ENCODE measurements at places on chromosomes 6 and 20. TPM values are rescaled to one million over a fixed set of nuclear protein-coding genes. Genes with fewer than 3 reads are reported as not detected.

DNA sequence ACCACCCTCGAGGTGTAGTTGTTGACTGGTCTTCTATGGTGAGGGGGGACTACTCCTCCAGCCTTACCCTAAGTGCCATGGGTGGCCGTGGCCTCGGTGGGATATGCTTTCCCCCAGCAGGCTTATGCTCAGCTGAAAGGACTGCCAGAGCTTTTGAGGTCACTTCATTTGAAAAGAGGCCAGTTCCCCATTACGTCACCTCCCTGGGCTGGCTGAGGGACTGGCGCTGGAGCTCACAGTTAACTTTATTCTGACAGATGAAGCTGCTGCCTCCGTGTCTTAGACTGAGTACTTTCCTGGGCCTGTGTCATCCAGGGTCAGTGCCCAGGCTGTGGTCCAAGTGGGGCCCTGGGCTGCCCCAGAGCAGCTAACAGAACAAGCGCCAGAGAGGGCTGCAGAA is 42.8 kb upstream of the PCMTD2 start:
- DNase-seq: peak; percentile 54

DNA sequence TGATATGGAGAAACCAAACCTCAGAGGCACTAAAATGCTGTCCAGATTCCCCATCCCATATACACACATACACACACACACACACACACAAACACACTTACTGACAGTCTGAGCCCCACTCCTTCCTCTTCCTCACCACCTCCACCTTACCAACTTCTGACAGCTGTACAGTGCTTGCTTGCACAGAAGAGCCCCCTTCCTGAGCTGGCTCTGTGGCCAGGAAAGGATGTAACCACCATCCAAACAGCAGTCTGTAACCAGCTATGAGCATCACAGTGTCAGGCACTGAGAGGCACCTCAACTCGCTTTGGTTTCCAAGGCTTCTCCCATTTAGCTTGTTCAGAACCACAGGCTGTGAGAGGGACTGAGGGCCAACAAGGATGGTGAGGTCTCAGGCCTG is 5.9 kb upstream of the C6orf136 start:
- no peak for DNase-seq

DNA sequence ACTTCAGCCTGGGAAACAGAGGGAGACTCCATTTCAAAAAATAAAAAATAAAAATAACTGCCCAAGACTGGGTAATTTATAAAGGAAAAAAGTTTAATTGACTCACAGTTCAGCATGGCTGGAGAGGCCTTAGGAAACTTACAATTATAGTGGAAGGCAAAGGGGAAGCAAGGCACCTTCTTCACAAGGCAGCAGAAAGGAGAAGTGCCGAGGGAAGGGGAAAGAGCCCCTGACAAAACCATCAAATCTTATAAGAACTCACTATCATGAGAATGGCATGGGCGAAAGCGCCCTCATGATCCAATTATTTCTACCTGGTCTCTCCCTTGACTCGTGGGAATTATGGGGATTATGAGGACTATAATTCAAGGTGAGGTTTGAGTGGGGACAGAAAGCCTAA is 95.5 kb upstream of the LGSN start:
- DNase-seq: no peak

DNA sequence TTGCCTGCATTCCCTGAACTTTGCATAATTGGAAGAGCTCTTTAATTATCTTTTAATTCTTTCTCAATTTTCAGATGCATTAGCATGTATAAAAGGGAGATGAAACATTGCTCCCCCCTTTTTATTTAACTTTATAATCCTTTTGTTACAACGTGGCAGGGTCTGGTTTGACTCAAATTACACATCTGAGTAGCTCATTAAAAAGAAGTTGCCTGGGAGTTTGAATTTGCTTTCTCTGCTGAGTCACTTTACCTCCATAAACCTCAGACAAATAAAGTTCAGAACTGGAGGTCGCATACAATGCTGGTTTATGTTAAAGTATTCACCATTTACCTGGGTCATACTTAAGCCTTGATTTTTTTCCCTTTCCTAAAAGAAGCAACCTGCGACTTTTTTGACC is 495.2 kb downstream of the PREX1 start:
- DNase-seq: no peak

GRCh38 chr6:83884523-83884922 is 25.0 kb downstream of the CYB5R4 start:
- DNase-seq: no peak

GRCh38 chr6:160256445-160256844 is 2.2 kb downstream of the SLC22A2 start:
- no peak for DNase-seq

DNA sequence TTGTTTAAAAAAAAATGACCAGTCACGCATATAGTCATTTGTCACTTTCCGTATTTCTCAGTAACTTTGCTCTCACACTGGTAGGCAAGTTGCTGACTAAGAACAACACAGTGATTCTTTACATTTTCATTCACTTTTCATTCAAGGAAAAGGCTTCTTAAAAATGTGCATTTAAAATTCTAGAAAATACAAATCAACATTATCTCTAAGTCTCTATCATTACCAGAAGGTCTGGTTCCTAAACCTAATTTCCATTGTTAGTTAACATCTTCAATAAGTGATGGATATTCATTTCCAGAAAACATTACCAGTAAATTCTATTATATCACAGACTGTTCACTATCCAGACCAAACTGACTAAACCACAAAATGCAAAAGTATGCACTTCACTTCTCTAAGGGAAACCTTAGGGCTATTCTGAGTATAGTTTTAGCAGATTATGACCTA is 115.3 kb downstream of the AHI1 start:
- DNase-seq: no peak

DNA sequence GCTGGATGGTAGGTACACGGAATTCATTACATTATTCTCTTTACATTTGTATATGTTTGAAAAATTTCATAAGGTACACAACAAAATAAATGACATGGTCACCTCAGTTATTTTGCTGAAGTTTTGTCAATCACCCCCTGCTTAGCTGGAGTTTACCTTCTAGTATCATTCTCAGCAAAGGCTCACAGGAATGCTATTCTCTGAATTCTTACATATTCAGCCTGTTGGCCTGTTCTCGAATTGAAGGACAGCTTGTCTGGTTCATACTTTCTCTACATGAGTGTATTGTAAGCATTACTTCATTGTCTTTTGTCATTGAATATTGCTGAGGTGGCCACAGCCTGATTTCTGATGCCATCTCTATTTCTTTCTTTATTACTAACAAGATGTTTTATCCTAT is 12.8 kb downstream of the CALHM5 start:
- DNase-seq: no peak

GRCh38 chr20:10192171-10192570 is 26.5 kb upstream of the SNAP25 start:
- DNase-seq: no peak

GRCh38 chr6:24329451-24329850 is 28.4 kb downstream of the DCDC2 start:
- no peak for DNase-seq

DNA sequence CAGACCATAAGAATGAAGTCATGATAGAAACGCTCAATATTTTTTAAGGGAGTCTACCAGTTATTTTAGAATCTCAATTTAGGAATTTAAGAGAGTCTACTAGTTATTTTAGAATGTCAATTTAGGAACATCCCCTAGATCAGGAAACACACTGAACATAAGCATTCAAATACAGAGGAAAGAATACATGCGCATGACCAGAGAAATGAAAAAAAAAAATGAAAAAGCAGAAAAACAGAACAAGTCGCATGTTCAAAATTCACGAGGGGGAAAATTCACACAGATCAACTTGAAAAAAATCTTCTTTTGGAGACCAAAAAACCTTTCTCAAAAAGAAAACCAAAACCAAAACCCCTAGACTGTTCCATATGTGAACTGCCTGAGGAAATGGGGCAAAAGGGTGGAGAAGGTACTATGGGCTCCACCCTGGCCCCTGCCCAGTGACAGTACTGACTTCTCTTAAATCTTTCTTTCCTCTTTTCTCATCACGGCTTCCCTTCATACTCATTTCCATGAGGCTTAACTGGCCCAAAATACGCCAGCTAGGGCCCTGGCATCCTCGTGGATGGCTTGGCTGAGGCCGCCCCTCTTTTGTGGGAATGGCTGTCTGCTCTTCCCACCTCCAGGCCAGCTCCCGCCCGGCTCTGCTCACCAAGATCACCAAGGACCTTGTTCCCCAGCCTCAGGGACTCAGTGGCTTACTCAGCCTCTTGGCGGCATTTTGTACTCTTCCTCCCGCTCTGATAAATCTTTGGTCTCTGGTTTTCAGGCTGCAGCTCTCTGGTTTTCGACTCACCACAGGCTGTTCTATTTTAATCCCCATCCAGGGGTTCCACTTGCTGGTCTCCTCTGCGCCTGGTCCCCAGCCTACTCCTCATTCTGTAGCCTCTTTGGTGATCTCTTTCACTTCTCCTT is 11.2 kb downstream of the ZBTB2 start:
- no peak for DNase-seq

- no peak for DNase-seq
Measured at GRCh38 chr6:167442245-167442644, 117.4 kb downstream of the TTLL2 start.

DNA sequence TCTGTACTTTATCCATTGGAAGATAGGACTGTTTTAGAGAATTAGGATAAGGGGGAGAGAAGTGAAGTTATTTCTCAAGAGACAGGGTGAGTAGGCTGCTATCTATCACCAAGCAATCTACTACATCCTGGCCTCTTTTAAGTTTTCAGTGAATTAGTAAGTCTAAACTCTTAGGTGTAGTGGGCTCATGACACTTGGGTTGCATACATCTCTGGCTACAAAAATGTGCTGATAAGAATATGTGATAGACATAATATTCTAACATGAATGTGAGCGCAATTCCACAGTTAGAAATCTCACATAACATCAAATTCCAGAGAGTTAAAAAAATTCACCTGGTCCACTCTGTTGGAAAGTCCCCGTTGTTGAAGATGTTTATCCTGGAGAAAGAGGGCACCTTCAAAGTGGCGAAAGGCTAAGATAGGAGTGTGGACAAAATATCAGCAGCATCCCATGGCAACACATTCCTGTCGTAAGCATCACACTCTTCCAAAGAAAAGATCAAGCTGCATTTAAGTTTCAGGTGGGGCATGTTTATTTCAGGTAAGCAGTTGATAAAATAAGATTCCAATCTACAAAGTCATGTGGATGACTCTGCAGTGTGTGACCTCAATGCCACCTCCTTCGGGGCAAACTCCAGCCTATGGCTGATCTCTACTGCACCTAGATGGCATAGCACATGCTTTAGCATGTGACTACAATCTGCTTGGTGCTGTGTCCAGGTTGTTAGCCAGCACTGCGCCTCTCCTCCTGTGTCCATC is 111.7 kb upstream of the NEDD9 start:
- no peak for DNase-seq

GRCh38 chr6:166438211-166438861 is 55.6 kb upstream of the MPC1 start:
- DNase-seq: no peak

DNA sequence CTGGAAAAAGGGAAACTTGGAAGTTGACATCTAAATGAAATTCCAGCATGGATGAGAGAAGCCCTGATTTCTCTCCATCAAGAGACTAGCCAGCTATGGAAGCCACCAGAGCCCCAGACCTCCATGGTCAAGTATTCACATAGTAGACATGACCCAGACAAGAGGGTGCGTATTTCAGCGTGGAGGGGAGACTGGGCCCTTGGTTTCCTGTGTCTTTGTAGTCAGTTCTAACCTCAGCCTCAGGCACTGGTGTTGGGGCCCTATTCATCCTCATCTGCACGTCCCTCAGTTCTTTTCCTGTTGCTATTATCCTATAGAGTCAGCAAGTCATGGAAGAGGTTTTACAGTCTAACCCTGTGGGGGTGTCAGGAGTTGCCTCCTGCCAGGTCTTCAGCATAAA is 12.5 kb downstream of the GNL1 start:
- DNase-seq: no peak

- no peak for DNase-seq
Measured at GRCh38 chr20:59010321-59010994, 3.4 kb upstream of the CTSZ start.

DNA sequence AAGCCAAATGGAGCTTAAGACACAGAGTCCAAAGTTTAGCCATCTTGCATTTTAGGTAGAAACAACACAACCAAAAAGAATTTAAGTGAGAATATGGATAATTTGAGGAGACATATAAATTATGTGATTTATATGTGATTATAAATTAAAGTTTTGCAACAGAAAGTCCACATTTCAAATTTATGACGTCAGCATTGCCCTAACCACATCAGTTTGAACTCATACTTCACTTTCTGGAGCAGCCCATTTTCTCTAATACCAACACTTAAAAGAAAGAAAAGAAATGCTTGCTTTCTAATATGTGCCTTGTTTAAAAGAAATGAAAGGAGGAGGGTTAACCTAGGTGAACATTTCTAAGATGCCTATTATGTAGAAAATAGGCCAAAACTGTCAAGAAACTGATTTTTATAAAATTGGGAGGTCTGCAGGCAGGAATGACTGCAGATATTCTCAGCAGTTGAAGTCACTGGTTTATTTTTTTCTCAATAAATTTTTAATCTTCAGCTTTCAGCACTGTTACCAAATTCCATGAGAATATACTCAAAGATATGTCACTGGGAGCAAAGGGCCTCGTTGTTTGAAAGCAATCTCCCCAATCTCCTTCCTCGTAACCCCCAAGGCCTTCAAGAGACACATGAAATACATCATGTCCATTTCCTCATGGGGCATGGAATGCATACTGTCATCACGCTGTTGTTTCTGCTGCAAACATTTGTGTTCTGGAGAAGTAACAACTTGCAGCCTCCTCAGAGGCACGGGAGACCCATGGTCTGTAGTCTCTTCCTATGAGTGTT is 137.8 kb downstream of the SOD2 start:
- no peak for DNase-seq

GRCh38 chr6:118746825-118747174 is 95.4 kb upstream of the CEP85L start:
- no peak for DNase-seq

DNA sequence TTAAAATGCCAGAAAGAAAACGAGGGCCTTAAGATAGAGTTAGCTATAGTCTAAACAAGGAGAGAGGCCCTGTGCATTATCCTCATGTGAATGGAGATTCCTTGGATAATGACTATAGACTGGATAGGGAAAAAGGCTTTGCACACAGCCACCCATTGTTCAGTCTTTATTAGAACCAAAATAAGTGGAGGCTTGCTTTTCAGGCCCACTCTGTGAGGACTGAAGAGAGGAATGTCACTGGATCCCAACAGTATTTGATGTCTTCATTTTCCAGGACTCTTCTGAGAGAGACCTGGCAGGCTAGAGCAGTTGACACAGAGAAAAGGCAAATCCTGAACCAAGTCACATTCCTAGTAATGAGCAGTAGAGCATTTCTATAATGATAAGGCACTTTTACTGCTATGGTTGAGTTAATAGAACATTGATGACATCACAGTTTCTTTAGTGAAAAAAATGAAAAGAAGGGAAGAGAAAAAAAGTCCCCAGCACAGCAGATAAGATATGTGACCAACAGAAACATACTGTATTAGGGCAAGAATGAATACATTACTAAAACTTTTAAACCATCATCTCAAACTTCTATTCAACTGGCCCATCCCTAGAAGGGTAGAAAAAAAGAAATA is 315.1 kb downstream of the EPHA7 start:
- no peak for DNase-seq

The MCCD1 gene
- polyA plus RNA-seq: not detected

The KCNK5 gene
- polyA plus RNA-seq: 1.5 TPM

The PLA2G7 gene
- 0.35 TPM for polyA plus RNA-seq

The FGD2 gene
- 3.8 TPM for polyA plus RNA-seq

The HCRTR2 gene
- polyA plus RNA-seq: not detected

The SLC2A10 gene
- 16.1 TPM for polyA plus RNA-seq

The HTR1E gene
- not detected for polyA plus RNA-seq

The FABP7 gene
- 0.44 TPM for polyA plus RNA-seq

The FOXC1 gene
- polyA plus RNA-seq: 1.7 TPM

The SMLR1 gene
- 0.10 TPM for polyA plus RNA-seq

Measured in forelimb muscle (tissue), 1 donor.